ENCODE measurements at places on chromosomes 2 and 18. TPM values are rescaled to one million over a fixed set of nuclear protein-coding genes. Genes with fewer than 3 reads are reported as not detected.

- DNase-seq, result no peak
These were observed 10.8 kb downstream of the ROCK2 start for GRCh38 chr2:11333427-11334183.

ADAM23 gene
- 3.5 TPM for total RNA-seq

ZNF519 gene
- total RNA-seq, result 2.0 TPM

DNA sequence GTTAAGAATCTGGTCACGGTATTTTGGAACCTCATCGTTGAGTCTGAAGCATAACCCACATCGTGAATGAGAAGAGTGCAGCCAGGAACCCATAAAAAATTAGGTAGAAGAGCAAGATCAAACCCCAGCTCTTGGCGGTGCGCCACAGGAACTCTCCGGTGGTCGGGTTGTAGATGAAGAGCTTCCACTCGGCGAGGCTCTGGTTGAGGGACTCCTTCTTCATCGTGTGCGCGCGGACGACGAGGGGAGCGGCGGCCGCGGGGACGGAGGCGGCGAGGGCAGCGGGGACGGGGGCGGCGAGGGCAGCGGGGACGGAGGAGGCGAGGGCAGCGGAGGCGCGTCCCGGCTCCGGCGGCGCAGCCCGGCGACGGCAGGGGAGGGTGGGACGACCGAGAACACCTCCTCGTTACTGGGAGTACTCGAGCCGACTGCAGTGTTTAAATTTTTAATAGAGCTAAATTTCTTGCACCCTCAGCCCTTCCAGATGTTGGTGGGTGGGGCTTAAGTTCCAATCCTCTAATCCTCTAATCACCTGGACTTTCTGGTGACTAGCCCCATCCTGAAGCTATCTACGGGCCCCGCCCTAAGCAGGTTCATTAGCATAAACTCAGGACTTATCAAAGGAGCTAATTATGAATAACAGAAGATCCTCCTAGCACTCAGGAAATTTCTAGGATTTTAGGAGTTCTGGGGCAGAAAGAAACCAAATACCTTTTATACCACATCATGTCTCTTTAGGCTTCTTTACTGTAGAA, 20.4 kb upstream of the PAPOLG start:
- peak; percentile 20 for DNase-seq

DNA sequence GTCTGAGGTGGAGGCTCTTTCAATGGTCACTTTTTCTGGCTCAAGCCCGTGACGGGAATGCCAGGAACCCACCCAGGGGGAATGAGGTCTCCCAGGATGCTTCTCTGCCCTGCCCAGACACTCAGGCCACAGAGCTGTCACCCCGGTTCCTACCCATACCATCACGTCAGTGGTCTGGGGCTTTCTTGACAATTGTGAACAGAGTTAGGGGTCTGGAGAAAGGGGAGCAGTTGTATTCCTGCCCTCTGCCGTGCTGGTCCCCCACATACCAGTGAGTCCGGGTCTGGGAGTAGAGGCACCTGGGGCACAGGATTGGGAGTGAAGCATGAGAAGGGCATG, 97.2 kb downstream of the B3GNT2 start:
- no peak for DNase-seq

DNA sequence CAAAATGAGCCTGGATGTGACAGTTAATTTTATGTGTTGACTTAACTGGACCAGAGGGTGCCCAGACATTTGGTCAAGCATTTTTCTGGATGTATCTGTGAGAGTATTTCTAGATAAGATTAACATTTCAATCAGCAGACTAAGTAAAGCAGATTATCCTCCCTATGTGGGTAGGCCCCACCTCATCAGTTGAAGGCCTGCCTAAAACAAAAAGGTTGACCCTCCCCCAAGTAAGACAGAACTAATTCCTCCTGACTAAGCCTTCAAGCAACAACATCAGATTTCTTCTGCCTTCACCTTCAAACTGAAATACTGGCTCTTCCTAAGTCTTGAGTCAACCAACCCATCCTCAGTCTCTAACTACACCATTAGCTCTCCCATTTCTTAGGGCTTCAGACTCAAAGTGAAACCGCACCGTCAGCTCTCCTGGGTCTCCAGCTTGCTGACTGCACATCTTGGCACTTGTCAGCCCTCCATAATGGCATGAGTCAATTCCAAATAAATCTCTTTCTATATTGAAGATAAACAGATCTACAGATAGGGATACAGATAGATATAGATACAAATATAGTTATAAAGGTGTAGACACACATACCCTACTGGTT, 47.9 kb downstream of the MEMO1 start:
- no peak for DNase-seq

DNA sequence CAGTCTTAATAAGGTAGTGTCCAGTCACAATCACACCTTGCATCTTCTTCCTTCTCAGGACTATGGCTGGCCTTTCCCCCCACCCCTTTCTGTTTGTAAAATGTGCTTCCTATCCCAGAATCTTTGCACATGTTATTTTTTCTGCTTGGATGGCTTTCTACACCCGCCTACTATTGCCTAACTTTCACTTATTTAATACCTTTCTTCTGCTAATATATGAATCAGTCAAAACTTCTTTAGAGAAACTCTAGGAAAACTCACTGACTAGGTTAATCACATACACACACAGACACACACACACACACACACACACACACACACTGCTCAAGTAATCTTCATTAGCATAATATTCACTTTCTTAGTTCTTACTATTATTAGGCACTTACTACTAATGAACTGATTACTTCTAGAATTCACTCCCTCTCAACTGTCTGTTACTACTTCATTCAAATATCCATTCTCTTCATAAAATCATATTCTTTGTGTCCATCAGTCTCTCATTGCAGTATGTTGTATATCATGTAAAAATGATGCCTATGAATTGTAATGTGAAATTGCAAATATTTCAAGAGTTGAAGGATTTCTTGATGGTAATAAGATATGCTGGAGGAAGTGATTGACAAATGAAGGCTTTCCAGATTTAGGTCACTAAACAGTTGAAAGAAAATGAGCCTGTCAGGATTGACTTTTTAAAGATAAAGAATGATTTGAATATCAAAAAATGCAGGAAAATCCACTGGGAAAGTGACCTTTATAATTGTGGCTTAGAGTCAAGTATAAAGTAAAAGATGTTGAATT, 51.2 kb downstream of the CLIP4 start:
- peak; percentile 37 for DNase-seq

- no peak for DNase-seq
These were observed 27.1 kb downstream of the LIPG start for GRCh38 chr18:49588971-49589370.

DNA sequence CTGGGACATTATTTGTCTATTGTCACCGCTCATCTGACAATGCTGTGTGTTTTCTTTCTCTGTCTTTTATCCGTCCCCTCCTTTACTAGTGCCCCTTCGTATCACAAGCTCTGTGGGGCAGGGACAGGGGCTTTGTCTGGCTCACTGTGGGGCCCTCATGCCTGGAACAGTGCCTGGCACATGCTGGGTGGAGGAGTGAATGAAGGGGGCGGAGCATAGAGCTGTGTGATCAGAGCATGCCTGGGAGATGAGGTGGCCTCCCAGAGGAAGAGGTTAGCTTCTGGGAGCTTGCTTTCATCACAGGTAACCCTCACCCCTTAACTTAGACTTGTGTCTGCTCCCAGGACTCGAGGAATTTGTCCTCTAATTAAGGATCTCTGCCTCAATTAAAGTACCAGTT, 16.4 kb downstream of the MTCL1 start:
- DNase-seq, result peak; percentile 69

Measured in GM23248 (cell line).